Vagina (tissue), 2 donors: ENCODE measurements at places on chromosomes 13 and 19.

DNA sequence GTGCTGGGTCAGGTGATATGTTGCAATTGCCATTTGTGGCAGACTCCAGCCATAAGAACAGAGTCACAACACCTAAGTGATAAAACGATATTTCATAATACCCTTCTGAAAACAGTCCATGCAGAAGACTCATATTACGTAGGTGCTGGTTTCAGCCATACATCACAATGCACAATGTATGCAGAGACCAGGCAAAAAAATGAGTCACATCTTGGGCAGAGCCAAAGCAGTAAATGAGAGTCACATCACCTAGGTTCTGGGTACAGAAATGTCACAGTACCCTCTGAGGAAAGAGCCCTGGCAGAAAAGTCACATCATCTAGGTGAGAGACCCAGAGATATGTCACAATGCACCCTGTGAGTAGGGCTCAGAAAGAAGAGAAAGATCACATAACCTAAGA, 125.2 kb upstream of the ZNF91 start:
- H3K36me3 ChIP-seq, result no peaks in the 10 kb centered on the region
- no peaks in the 10 kb centered on the region for H3K27me3 ChIP-seq
- no peak overlapping the region for H3K4me3 ChIP-seq
- H3K27ac ChIP-seq, result no peak overlapping the region
- H3K4me1 ChIP-seq, result no peaks in the 10 kb centered on the region

GRCh38 chr19:16571822-16572331, 338 bp downstream of the SLC35E1 start:
- peaks cover 47% of the 10 kb centered on the region for H3K4me1 ChIP-seq
- H3K27me3 ChIP-seq, result no peaks in the 10 kb centered on the region
- DNase-seq, result no peak

DNA sequence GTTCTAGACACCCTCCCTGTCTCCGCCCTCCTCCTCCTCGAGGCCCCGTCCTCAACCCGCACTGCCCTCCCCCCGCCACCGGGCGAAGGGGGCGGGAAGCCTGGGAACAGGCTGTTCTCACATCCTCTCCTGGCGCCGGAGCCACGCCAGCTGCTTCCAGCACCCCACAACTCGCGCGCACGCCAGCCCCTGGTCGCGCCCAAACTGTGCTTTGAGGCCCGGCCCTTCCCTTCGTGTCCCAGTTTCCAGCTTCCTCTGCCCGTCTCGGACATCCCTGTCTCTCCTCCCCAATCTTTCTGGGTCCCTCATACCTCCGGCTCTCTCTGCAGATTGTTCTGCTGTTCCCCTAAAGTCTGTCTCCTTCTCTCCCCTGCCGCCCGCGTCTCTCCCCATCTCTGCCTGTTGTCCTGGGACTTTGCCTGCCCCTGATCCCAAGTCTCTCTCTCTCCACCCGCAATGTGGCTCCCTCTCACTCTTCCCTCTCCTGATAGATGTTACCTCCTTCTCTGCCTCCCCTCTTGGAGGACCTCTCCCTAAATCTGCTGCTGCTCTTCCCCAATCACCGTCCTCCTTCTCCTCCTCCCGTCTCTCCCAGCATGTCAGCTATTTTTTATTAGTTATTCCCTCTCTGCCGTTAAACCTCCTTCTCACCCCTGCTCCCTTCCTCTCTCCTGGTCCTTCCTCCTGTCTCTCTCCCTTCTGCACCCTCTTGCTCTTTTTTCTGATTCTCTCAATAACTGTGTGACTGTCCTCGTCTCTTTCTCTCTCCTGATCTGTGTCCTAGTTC, 14.2 kb downstream of the DPF1 start:
- peaks cover 5% of the 10 kb centered on the region for H3K27me3 ChIP-seq
- H3K27ac ChIP-seq, result peak overlapping the region; percentile 75
- DNase-seq, result no peak
- peaks cover 29% of the 10 kb centered on the region for H3K4me1 ChIP-seq
- H3K36me3 ChIP-seq, result no peaks in the 10 kb centered on the region

DNA sequence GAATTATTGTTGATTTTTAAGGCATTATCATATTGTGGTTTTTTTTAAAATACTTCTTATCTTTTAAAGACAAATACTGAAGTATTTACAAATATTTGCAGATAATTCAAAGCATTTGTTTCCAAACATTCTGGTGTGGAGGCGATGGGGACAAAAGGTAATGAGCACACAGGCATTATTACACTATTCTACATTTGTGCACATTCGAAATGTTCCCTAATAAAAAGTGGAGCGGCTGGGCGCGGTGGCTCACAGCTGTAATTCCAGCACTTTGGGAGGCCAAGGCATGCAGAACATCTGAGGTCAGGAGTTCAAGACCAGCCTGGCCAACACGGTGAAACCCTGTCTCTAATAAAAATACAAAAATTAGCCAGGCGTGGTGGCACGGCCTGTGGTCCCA, 133.4 kb downstream of the FOXO1 start:
- H3K27ac ChIP-seq, result no peak overlapping the region
- H3K36me3 ChIP-seq, result no peaks in the 10 kb centered on the region

DNA sequence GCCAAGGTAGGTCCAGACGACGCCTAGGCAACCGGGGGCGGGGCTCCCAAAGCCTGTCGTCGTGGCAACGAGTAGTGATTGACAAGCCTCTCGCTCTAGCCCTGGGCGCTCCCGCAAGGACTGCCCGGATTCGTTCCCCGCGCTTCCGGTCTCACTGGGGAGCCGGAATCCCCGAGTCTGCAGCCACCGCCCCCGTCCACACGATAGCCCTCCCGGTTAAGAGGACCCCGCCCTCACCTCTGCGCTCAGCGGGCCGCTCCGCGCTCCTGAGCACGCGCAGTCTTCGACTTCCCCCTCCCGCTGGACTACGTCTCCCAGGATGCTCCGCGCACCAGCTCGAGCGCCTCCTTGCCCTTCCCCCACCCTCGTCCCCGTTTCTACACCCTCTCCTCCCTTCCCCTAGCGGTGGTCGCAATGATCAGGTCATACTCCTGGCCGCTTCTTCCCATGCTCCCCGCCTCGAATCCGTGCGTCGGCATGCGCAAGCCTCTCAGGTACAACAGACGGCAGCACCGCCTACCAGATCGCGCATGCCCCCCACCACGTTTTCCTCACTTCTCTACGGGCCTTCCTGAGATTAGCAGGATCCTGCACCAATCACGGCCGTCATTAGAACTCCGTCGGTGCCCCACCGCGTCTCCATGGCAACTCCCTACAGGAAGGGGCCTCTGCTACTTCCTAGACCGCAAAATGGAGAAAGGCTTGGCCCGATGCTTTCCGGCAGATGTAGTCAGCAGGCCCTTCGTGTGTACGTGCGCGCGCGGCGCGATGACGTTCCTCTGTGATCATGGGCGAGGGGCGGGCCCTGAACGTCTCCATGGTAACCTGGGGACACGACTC, at the start of gene MZF1:
Gene MZF1, minus strand, starts transcription at position 518 of the 840 bp plus-strand sequence. CDS start 1,946 bp downstream, outside the sequence.
- no peaks in the 10 kb centered on the region for H3K36me3 ChIP-seq
- peaks cover 45% of the 10 kb centered on the region for H3K4me1 ChIP-seq
- peak within 1 kb of the TSS; percentile 49 for H3K4me3 ChIP-seq
- peak; percentile 100 for DNase-seq

GRCh38 chr13:50805805-50806204, 37.7 kb downstream of the DLEU7 start:
- no peaks in the 10 kb centered on the region for H3K27me3 ChIP-seq
- H3K36me3 ChIP-seq, result no peaks in the 10 kb centered on the region
- H3K4me3 ChIP-seq, result no peak overlapping the region
- no peak for DNase-seq
- H3K4me1 ChIP-seq, result peaks cover 8% of the 10 kb centered on the region

DNA sequence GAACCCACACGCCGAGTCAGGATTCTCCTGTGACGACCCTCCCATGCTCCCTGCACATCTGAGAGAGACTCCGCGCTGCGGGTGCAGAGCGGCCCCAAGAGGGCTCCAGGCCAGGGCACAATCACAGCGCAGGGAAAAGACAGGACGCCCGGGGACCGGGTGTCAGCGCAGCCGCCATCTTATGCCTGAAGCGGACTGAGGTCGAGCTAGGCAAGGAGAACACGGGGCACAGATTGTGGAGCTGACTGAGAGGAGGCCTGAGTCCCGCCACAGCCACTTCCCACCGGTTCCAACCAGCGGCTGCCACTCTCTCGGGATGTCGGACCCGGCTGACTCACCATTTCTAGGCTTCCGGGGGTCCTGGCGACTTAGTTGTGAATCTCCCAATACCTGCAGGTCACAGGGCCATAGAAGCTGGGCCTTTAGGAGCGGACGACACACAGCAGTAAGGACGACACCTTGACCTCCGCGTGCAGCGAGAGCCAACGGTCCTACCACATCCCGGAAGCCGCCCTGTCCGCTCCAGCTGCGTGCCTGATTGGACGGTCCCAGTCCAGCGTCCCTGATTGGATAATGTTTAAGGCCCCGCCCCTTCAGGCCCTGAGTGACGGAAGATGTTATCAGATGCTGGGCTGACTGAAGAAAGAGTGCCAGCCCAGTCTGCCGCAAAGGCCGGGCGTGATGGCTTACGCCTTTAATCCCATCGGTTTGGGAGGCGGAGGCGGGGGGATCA, at the start of gene ZNF728:
Gene ZNF728, minus strand, starts transcription at position 487 of the 733 bp plus-strand sequence. Its CDS starts 146 bp downstream, at position 341.
- no peaks in the 10 kb centered on the region for H3K36me3 ChIP-seq
- H3K4me1 ChIP-seq, result no peaks in the 10 kb centered on the region
- DNase-seq, result no peak
